ENCODE measurements at places on chromosomes 3 and 15.

DNA sequence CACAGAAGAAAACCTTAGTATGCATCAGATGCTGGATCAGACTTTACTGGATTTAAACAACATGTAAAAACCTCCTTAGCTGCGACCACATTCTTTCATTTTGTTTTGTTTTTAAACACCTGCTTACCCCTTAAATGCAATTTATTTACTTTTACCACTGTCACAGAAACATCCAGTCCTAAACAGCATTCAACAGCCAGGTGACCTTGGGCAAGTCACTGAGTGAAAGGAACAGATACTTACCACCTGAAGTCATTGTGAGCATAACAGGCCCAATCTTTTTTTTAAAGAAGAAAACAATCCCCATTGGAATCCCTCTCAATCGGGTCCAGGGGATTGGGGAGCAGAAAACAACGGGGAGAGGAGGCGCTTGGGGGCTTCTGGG is 390 bp downstream of the STARD5 start:
- peak; percentile 16 for DNase-seq

DNA sequence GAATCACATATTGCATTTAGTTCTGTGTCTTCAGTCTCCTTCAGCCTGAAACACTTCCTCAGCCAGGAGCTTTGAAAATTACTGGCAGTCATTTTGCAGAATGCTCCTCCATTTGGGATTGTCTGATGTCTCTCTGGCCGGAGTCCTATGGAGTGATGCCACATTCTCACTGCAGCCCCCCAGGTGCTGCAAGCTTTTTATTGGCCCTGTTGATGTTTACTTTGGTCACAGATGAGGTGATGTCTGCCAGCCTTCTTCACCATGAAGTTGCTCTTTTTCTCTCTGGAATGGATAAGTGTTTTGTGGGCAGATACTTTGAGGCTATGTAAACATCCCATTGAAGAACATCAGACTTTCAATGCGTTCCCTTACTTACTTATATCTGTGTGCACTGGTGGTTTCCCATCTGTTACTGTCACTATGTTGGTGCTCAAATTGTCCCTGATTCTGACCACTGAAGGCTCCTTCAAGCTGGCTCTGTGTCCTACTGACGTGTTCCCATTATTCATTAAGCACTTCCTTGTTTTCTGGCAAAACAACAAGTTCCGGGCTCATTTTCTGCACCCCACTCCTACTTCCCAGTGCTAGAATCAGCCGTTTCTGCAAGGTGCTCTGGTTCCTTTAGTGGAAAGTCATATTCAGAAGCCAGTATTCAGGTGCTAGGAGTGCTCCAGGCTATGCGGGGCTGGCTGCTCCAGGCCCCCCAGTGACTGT is 1.4 kb upstream of the CLEC3B start:
- DNase-seq = no peak

DNA sequence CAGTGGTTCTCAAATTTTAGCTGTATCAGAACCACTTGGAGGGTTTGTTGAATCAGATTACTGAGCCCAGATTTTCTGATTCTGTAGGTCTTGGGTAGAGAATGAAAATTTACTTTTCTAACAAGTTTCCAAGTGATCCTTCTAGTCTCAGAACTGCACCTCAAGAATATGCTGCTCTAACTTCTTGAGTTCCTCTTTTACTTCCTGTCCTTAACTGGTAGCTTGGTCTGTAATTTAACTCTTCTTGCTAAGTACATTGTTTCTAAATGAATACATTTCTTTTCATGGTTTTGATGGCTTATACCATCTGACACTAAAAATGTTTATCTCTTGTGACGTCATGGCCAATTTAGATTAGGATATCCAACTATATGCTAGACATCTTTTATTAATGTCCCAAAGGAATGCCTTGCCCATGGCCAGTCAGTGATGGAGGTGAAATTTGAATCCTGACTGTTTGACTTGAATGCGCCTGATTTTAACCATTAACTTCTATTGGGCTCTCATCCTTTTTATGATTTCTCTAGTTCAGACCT is 262.6 kb upstream of the NAALADL2 start:
- DNase-seq = no peak

- DNase-seq = peak; percentile 12
Observed at GRCh38 chr3:62445275-62445674, 71.9 kb upstream of the FEZF2 start.
